ENCODE measurements at places on chromosomes 4 and X. TPM values are rescaled to one million over a fixed set of nuclear protein-coding genes. Genes with fewer than 3 reads are reported as not detected.

DNA sequence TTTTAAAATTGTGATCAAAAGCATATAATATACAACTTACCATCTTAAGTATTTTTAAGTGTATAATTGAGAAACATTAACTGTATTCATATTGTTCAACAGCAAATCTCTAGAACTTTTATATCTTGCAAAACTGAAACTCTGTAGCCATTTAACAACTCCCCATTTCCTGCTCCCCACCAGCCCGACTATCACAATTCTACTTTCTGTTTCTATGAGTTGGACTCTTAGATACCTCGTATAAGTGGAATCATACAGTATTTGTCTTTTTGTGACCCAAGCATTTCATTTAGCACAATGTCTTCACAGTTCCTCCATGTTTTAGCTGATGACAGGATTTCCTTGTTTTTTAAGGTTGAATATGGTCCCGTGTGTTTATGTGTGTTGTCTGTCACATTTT is 106.0 kb downstream of the LRBA start:
- H3K4me3 ChIP-seq: no peak overlapping the region
- no peaks in the 10 kb centered on the region for H3K27me3 ChIP-seq
- H3K27ac ChIP-seq: no peak overlapping the region
- peaks cover 43% of the 10 kb centered on the region for H3K36me3 ChIP-seq

- H3K4me3 ChIP-seq: no peak overlapping the region
- H3K27me3 ChIP-seq: no peaks in the 10 kb centered on the region
- DNase-seq: no peak
- no peak overlapping the region for H3K27ac ChIP-seq
- no peaks in the 10 kb centered on the region for H3K36me3 ChIP-seq
Measured at GRCh38 chr4:186348433-186348832, 82.4 kb downstream of the F11 start.

DNA sequence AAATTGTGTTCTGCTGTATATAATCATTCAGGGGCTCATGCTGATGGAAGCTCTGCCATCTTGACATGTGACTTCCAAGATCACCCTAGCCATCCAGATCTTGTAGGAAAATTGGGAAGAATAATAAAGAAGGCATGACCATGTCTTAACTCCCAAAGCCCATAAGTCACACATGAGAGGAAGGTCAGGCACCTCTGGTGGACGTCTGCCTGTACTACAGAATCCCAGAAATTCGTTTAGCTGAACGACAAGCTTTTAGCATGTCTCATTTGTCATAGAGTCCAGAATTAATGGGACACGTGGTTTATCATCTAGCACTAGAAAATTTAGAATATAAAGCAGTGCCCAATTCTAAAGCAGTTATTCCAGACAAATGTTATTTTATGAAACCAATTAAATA is 212.7 kb downstream of the CENPC start:
- H3K36me3 ChIP-seq: no peaks in the 10 kb centered on the region
- H3K27ac ChIP-seq: no peak overlapping the region
- no peak overlapping the region for H3K4me3 ChIP-seq
- H3K4me1 ChIP-seq: no peaks in the 10 kb centered on the region
- no peak for DNase-seq

DNA sequence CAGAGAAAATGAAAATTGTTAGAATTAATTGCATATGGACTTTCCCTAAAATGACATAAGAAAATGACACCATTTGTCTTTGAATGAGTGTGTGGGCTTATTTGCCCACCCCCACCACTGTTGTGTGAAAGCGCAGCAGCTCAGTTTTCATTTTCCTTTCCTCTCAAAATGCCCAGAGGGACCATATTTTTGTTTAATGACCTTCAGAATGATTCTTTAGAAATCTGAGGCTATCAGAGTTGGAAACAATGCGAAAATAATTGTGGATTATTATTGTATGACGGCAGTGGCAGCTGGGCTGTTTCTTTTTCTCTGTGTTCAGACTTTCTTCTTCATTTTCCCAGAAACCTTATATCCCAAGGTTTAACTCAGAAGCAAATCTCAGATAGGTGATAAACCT is 44.6 kb upstream of the TEX13A start:
- H3K4me3 ChIP-seq: no peak overlapping the region
- no peaks in the 10 kb centered on the region for H3K4me1 ChIP-seq
- no peak for DNase-seq

- H3K27me3 ChIP-seq: no peaks in the 10 kb centered on the region
- no peak overlapping the region for H3K27ac ChIP-seq
- H3K4me1 ChIP-seq: no peaks in the 10 kb centered on the region
- H3K36me3 ChIP-seq: no peaks in the 10 kb centered on the region
- H3K4me3 ChIP-seq: no peak overlapping the region
- DNase-seq: no peak
Measured at GRCh38 chr4:141090473-141090872, 42.8 kb downstream of the RNF150 start.

Gene ARX
- 0.32 TPM for total RNA-seq

Gene NAT8L
- 0.52 TPM for total RNA-seq
